ENCODE measurements at places on chromosomes 7 and 10.

GRCh38 chr7:116653204-116653603 lies 18.8 kb upstream of the MET start:
- no peak for DNase-seq

DNA sequence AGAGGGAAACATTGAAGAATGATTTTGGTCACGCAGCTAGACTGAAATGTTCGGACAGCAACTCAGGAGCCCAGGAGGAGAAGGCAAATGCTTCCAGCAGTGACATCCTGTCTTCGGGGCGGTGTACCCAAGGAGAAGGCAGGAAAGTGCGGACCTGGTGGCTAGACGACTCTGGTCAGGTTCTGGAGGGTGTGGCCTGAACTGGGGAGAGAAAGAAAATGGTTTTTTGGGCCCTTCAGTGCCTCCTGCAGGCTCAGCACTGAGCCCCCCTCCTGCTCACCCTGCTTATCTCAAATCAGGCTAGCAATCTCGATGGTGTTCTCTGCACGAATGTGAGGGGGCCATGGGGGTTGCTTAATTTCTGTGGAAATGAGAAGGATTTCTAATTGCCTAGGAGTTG lies 26.7 kb upstream of the TARP start:
- no peak for DNase-seq

DNA sequence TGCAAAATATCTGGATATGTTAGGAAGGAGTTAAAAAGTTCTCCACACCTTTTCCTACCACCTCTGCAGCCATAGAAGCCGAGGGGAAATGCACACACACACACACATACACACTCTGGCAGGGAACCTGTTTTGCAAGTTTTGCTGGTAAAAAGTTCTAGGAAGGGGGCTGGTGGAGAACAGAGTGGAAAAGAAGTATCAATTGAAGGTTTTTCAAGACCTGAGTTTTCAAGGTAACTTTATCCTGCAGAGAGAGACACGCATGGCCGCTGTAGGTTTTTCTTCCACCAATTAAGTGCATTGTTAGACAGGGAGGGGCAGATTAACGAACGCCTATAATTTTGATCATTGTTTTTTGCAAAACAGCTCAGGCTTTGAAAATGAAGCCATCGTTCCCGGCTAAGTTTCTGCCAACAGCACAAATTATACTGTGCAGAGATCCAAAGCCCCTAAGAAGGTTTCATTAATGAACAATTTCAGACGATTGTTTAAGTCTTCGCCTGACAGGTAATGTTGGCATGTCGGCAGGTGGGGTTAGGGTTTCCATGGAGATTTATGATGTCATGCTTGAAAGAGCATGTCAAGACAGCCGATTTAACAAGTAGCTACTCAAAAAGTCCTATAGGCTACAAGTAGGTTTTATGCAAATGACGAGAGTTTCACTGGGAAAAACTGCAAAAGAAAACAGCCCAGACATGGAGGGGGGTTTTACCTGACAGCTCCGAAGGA lies 29.7 kb downstream of the KIAA1217 start:
- no peak for DNase-seq

DNA sequence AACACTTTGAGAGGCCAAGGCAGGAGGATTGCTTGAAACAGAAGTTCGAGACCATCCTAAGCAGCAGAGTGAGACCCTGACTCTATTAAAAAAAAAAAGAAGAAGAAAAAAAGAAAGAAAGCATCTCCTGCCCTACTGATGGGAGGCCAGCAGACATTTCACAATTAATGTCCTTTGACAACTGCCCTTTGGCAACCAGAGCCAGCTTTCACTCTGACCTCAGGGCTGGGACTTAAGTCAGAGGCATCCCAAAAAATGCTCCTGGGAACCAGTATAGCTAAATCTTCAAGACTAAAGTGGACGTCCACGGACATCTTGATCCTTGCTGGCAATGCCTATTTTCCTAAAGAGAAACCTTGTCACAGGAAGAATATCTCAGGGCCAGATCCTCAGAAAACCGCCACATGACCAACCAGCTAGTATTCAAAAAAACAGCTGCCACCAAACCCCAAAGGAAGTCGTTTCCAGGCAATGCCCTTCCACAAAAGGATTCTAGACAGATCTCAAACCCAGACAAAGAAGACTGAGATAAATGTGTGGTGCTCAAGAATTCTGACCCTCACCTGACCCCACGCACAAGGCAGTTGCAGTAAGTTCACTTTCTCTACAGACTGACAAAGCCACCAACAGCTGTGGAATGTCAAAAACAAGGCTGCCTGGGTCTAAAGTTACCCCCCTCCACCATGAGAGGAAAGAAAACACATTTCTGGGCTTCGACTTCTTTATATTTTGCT lies 18.4 kb downstream of the GFRA1 start:
- DNase-seq: no peak

- no peak for DNase-seq
Measured at GRCh38 chr7:124051681-124052377, 19.0 kb upstream of the TMEM229A start.

DNA sequence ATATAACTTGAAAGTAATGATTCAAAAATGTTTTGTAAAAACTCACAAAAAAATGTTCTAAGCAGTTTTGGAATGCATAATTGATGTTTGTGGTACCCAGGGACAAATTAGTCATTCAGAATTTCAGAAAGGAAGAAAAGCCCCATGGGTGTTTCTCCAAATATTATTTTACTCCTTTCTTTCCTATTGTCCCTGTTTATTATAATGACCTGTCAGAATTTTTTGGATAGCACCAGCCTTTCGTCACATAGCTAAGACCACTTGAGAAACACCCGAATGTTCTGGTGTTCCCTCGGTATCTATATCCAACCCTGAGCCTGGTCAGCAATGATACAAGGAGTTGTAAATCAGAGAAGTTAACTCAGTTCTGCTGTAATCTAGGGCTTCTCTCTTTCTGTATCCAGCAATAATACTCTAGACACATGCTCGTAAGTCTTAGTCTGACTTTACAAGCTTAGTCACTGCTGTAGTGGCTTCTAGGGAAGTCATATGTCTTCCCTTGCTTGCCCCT lies 64.8 kb upstream of the MEOX2 start:
- no peak for DNase-seq

- no peak for DNase-seq
Measured at GRCh38 chr7:138370956-138371355, 89.1 kb upstream of the TRIM24 start.

DNA sequence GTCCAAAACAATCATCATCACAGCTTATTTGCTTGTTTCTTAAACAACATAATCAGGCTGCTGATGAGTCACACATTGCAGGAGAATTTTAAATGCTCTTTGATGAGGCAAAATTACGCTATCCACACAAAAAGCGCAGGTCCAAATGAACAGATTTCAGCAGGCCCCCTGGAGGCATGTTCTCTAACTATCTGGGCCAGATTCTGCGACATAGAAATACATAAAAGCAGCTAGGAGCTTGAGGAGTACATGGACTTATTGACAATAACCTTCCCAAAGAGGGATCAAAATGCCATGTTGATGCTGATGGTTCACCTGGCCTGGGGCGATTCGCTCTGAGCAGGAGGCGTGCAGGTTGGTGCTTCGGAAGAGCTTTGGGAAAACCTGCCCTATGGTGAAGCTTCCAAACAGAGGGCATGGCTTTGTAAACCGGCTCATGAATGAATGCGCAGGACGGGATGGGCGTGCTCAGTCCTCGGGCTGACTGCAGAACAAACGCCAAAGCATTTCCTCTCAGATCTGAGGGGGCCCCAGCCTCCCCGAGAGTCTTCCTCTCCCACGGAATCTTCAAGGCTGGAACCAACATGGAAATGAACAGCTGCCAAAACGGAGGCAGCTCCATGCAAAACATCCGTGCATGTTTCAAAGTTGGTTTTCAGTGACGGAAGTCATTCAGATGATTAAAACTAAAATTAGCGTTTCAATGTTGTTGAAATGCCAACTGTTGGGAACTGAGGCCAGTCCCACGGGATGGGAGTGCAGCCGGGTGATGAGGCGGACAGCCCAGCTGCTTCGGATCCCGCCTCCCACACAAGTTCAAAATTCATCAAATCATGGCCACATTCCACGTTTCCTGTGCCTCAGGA lies 179.6 kb downstream of the TCERG1L start:
- DNase-seq: no peak

DNA sequence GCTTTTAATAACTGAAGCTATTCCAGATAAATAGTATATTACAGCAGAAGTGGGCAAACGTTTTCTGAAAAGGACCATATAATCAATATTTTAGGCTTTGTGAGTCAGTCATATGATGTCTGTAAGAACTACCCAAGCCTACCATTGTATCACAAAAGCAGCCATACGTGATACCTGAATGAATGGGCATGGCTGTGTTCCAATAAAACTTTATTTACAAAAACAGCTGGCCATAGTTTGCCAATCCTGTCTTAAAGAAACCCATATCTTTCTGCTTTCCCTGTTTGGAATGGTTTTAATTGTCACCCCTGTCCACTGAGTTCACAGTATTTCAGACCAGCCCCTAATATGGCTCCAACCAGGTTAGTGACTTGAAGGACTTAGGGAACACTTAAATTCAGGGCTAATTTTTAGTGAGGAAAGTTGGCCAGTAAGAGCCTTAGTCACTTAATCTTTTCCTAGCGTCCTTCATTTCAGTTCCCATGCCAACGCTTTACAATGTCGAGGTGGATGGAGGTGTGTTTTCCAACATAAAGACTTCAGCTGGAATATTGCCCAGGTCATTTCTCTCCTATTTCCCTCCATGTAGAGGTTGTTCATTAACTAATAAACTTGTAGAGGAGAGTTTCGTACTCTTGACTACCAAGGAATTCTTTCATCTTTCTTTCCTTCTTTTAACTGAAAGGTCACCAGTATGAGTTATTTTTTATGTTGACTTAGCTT lies 184.5 kb downstream of the TRIL start:
- no peak for DNase-seq

DNA sequence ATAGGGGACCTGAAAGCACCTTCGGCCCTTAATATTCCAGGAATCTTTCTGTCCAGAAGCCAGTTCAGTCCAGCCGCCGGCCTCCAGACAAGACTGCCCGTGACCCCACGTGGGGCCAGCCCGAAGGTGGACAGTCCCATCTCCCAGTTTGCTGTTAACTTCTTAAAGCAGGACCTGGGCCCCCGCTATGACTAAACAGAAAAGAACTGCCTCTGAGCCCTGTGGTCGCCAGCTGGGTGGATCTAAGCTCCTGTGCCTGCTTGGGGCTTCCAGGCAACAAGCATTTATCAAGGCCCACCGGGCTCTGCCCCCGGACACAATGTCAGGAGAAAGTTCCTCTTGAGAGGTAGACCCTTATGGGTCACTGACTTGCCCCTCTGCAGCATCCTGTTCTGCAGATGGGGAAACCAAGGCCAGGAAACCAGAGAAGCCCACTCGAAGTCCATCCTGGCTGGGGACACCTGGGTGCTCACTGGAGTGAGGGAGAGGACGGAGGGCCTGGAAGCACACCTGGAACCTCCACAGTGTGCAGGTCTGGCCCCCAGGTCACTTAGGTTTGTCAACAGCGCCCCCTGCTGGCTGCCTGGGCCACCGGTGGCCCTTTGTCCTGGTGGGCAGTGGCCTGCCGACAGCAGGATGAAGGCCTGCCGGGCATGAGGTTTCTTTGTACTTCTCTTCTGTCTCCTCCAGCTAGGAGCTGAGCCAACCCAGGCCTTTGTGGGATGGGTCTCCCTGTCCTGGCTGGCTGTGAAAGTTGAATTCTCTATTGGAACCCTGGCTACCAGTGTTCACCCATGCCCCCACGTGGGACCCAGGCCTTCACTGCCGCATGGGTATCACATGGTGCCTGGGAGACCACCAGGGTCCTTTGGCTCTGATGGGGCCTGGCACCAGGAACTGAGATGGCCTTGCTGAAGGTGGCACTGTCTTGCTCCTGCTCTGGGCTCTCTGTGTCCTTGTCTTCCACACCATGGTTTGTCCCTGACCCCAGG lies 128.0 kb downstream of the ZMIZ1 start:
- peak; percentile 88 for DNase-seq

- DNase-seq: no peak
Measured at GRCh38 chr7:157903710-157904109, 566.9 kb downstream of the DNAJB6 start.

- DNase-seq: no peak
Measured at GRCh38 chr7:22549051-22549450, 49.1 kb upstream of the STEAP1B start.

GRCh38 chr10:7483848-7484247 lies 73.0 kb upstream of the SFMBT2 start:
- no peak for DNase-seq

GRCh38 chr7:2242541-2243429 lies 759 bp downstream of the NUDT1 start:
- peak; percentile 40 for DNase-seq
